ENCODE measurements at places on chromosomes 3 and 15. TPM values are rescaled to one million over a fixed set of nuclear protein-coding genes. Genes with fewer than 3 reads are reported as not detected.

DNA sequence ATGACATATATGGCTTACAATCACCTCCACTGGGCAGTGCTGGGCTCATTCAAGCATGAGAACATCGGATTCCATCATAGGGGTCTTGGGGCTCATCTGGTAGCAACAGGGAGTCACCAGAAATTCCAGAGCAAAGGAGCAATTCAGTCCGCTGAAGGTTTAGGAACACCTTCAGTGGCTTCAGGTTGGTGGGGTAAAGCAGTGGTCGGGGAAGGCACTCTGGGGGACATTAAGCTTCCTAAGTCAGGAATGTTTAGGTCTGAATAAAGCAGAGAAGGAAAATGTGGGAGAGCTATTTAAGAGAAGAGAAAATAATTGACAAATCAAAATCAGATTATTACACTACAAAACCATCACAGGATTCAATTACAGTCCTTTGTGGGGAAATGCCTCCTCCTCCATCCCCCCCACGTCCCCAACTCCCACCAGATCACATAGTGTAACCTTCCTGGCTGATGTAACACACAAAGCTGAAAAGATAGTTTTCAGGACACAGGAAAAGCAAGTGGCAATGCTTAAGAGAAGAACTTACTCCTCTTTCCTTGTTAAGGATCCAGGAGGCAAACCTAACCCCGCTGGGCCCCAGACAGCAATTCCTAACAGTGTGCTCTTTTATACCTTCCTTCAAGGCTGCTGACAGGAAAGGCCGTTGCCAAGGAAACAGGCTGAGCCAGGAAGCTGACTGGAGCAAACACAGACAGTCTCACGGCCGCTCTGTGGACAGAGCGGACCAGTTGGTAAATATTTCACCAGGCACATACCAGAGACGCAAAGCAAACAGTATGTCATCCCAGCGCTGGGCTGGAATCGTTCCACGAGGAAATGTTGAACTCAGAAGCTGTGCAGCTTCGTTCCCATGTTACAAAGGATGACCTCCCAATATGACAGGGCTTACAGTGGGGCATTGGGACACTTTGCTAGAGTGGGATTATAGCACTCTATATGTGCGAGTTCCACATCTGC, 57.5 kb upstream of the LMCD1 start:
- no peaks in the 10 kb centered on the region for H3K36me3 ChIP-seq
- peaks cover 2% of the 10 kb centered on the region for H3K4me1 ChIP-seq

The FBXW12 gene
- not detected for polyA plus RNA-seq

DNA sequence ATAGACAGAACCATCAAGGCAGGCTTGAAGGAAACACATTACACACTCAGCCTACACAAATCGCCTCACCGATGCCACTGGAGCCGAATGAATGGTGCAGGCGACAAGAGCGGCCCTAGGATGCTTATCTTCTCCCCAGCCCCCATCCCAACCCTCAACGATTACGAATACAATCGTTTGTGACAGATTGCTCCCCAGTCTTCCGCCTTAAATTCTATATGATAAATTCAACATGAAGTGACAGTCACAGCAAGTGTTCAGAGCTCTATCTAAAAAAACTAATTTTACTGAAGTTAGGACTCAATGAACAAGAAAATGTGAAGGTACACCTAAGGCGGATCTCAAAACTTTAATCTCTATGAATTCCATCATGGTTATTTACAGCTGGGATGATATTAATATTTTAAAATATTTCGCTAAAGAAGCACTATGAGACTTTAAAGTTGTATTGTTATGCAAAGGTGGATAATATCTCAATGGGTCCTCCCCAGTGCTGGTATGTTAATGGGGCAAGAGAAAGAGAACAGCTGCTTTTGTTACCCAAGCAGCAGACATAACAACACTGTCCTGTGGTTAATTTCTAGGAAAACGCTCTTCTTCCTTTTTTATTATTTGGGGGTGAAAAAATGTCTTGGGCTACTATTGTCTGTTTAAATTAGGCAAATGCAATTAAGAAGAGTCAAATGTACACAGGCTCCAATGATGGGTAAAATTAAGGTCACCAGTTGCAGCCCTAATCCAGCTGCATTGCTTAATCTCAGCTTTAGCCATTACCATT, 147.6 kb upstream of the NR2F2 start:
- H3K27ac ChIP-seq: no peak overlapping the region
- DNase-seq: no peak
- no peaks in the 10 kb centered on the region for H3K36me3 ChIP-seq

GRCh38 chr3:172241405-172241804, 202.0 kb downstream of the FNDC3B start:
- no peaks in the 10 kb centered on the region for H3K36me3 ChIP-seq
- H3K4me3 ChIP-seq: no peak overlapping the region
- no peak for DNase-seq

The SPRED1 gene
- 7.9 TPM for polyA plus RNA-seq

- DNase-seq: no peak
- no peak overlapping the region for H3K27ac ChIP-seq
- peaks cover 18% of the 10 kb centered on the region for H3K4me1 ChIP-seq
- no peak overlapping the region for H3K4me3 ChIP-seq
- H3K27me3 ChIP-seq: no peaks in the 10 kb centered on the region
- H3K36me3 ChIP-seq: no peaks in the 10 kb centered on the region
Observed at GRCh38 chr3:115095236-115095635, 51.9 kb downstream of the ZBTB20 start.

GRCh38 chr3:136604961-136605360, 147.2 kb downstream of the STAG1 start:
- H3K27me3 ChIP-seq: no peaks in the 10 kb centered on the region
- H3K4me1 ChIP-seq: no peaks in the 10 kb centered on the region
- H3K27ac ChIP-seq: no peak overlapping the region
- no peak for DNase-seq
- H3K36me3 ChIP-seq: peaks cover 15% of the 10 kb centered on the region

The GP9 gene
- polyA plus RNA-seq: 1.3 TPM

- H3K4me1 ChIP-seq: no peaks in the 10 kb centered on the region
- no peaks in the 10 kb centered on the region for H3K27me3 ChIP-seq
- H3K27ac ChIP-seq: no peak overlapping the region
- no peaks in the 10 kb centered on the region for H3K36me3 ChIP-seq
- no peak for DNase-seq
Observed at GRCh38 chr3:120180731-120181412, 86.6 kb upstream of the GSK3B start.

The CLDN16 gene
- 0.16 TPM for polyA plus RNA-seq

DNA sequence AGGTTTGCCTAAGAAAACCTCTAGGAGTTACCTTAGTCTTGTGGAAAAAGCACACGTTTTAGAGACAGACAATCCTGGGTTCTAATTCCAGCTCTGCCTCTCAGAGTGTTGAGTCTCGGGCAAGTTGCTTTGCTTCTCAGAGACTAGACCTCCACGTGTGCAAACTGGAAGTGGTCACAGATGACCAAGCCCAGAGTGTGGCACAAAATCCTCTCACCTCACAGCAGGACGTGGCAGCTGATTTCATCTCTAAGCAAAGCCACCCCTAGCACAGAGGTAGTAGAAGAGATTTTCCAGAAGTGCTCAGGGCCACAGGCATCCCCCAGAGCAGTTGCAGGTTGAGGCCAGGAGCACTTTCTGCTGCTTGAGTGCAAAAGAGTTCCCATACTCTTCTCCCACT, 79.2 kb downstream of the CD47 start:
- H3K36me3 ChIP-seq: no peaks in the 10 kb centered on the region
- no peak for DNase-seq
- no peaks in the 10 kb centered on the region for H3K27me3 ChIP-seq
- H3K4me1 ChIP-seq: no peaks in the 10 kb centered on the region
- no peak overlapping the region for H3K4me3 ChIP-seq
- no peak overlapping the region for H3K27ac ChIP-seq

Measured in lung (tissue), 17 donors.